Suprapubic skin (tissue), 4 donors: ENCODE measurements at places on chromosomes 6 and 20.

DNA sequence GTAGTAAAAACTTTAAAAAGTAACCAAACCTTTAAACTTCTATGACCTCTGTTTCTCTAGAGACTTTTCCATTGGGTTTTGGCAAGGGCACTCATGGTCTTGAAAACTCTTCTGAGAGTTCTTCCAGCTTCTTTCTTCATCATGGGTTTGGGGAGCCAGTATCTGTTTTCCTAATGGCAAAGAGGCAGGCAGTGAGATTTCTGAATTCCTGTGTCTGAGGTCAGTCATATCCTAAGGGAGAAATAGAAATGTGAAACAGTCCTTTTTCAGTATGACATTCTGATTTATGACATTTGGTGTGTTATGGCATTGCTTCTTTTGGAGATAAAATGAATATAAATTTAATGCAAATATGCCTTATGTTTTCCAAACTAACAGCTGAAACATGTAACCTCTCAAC, 518.5 kb upstream of the MARCKS start:
- no peak for DNase-seq

DNA sequence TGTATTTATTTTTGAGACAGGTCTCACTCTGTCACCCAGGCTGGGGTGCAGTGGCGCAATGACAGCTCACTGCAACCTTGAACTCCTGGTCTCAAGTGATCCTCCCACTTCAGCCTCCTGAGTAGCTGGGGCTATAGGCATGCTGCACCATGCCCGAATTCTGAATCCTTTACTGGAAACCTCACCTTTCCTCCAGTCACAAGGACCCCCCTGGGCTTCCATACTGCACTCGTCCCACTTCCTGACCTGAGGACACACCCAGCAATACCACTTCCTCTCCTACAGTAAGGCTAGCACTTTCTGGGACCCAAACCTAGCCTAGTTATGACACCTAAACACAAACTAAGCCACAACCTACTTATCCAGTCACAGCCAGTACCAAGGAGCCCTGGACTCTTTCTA, 68.2 kb downstream of the FAM217A start:
- DNase-seq = no peak

DNA sequence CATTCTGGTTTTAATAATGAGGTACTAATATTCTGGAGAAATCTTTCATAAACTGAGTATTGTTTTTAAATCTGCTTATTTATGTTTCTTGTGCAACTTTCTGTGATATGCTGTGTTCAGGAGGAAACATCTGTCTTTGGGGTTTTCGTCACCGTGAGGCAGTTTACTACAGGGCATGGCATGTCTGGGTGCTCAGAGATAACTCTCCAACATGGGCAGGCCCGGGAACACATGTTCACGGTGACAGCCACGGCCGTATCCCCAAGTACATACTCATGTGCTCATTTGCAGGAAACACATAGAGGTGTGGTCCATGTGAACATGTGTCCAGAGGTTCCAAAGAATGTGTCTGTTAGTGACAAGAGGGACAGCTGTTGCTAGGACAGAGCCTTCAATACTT, 62.1 kb upstream of the CNKSR3 start:
- no peak for DNase-seq

DNA sequence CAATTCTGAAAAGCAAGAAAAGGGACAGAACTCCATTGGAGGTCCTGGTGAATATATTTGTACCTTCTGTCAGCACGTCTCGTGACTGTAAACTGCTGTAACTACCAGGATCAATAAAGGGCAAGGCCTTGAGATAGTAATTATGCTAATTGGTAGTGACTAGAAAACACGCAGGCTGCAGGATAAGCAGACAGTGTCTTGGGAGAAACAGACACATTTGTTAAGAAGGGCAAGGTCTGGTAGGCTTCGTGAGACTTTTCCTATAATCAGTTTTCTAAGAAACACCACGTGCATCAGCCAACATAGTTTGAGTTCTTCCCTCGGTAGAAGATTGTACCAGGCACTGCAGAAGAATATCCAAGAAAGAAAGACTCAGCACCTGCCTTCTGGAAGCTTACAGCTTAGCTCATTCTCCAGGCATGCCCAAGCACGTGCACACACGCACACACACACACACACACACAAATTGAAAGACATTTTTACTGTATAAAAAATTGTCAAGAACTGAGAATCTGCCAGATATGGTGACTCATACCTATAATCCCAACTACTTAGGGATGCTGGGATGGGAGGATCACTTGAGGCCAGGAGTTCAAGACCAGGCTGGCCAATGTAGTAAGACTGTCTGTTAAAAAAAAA, 167.0 kb upstream of the SASH1 start:
- DNase-seq = no peak

GRCh38 chr6:158834675-158835385, 15.7 kb upstream of the EZR start:
- no peak for DNase-seq

DNA sequence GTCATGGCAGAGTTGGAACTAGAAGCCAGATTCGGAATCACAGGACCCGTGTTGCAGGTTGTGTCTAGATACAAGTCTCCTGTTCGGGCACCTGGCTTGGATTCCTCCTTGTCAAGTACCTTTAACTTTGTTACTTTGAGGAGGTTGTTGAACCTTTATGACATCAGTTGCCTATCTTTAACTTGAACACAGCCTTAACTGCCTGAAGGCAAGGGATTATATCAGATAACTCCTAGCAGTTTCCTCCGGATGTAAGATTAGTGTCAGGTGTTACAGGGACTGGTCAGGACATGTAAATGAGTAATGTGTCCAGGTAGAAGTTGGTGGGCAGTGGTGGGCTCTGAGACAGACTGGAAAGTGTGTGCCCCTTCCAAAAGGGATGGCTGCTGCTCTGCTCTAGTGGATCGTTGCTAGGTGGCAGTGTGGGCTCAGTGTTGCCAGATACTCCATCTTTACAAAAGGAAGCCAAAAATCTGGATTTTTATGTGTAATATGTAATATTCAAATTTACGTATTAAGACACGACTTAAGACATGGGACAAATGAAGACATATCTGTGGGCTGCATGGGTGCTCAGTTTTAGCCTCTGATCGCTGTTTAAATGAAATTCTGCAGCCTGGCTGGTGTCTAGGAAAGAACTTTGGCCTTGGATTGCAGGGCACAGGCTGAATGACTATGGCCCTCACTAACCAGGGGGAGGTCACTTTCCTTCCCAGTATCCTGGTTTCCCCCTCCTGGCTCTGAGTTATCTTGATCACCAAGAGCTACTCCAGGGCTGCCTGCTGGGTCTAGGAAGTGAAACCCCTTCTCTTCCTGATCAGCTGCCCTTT, 27.1 kb downstream of the CHMP4B start:
- DNase-seq = no peak

- no peak for DNase-seq
Measured at GRCh38 chr6:12608874-12609273, 107.7 kb upstream of the PHACTR1 start.

GRCh38 chr20:6070829-6071695, 17.2 kb upstream of the LRRN4 start:
- DNase-seq = no peak

- no peak for DNase-seq
Measured at GRCh38 chr20:44171775-44172571, 15.0 kb downstream of the JPH2 start.

- no peak for DNase-seq
Measured at GRCh38 chr6:77318256-77318655, 145.0 kb downstream of the HTR1B start.

DNA sequence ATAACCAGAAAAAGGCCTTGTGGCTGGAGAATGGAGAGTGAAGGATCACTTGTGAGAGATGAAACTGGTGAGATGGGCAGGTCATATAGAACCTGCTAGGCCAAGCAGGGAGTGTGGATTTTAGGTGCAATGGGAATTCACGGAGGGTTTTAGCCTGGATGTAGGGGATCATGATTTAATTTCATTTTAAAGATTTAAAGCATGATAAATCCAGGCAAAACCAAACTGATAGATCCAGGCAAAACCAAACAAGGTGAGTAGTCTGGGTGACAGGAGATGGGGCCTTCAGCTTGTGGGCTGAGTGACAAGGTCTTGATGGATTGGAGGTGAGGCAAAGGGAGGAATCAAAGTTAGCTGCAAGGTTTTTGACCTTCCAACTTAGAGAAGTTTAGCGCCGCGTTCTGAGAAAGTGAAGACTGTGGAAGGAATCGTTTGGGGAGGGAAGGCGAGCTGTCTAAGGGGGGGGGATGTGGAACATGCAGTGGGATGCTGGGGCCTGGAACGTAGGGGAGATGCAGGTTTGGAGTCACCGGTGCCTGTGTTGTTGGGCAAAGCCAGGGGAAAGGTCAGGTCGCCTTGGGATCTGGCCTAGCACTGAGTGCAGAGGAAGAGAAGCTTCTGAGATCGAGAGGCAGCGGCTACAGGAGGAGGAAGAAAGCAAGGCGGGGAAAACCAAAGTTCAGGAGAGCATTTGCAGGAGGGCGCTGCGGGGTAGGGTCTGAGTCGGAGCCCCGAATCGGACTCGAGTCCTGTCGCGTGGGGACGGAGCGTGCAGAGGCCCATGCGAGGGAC, 1.3 kb upstream of the PLCG1 start:
- DNase-seq = peak; percentile 84

GRCh38 chr6:137870308-137870644, 3.2 kb downstream of the TNFAIP3 start:
- no peak for DNase-seq

- DNase-seq = no peak
Measured at GRCh38 chr6:11754625-11755271, 23.9 kb downstream of the ADTRP start.

DNA sequence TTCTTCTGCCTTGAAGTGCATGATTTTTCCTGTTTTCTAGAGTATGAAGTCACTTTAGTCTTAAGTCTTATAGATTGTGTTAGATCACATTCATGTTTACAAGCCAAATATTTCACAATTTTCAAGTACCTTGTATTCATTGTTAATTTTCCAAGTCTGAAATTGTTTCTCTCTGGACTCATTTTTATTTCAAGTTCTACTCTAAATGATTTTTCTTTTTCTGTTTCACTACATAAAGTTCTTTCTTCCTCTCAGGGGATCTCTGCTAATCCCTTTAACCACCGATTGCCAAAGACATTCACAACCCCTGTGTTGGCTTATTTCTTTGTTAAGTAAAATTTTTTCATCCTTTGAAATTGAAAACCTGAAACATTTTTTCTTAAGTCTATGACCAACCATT, 805.7 kb downstream of the KIF16B start:
- no peak for DNase-seq

GRCh38 chr6:36702656-36703055, 5.0 kb downstream of the RAB44 start:
- DNase-seq = no peak

DNA sequence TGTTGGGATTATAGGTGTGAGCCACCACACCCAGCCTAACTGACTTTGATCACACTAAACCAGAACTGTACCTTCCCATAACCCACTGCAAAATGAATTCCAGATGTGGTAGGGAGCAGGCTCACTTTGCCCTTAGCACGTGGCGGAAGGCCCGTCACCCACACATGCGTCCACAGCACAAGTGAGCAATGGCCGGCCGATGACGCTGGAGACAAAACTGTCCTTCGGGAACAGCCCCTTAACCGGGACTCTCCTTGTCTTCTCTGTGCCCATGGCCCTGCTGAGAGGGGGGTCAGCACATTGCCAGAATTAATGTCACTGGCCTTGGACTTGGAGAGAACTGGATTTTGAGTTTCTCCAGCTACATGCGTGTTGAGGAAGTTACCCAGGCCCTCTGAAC, 107.2 kb downstream of the TOX2 start:
- DNase-seq = no peak

DNA sequence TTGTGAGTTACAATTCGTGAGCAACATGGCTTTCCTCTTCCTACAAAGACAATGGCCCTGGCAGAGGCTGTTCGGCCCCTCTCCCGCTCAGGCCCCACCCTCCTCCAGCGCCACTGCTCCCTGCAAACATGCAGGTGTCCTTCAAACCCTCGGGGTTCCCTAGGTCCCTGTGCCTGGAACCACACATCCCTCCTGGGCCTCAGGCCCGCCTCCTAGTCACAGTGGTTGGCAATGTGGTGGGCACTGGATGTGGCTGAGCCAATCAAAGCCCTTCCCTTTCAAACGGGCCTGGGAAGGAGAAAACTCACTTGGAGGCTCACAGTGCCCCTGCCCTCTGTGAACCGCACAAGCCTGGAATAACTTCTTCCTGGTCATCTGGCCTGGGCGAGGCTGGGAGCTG, 147.2 kb downstream of the TFAP2C start:
- no peak for DNase-seq

- no peak for DNase-seq
Measured at GRCh38 chr6:24410622-24411021, 7.9 kb downstream of the MRS2 start.

- no peak for DNase-seq
Measured at GRCh38 chr6:137316626-137317025, 97.4 kb upstream of the IFNGR1 start.

DNA sequence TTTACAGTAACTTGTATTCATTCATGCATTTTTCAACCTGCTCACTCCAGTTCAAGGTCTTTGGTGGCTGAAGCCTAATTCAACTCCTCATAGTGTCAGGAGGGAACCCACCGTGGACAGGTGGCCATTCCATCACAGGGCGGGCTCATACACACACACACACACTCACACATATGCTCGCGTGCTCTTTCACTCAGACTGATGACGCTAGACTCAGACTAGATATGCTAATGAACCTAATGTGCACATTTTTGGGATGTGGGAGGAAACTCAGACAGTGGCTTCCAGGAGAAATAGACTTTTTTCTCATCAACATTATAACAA, 56.7 kb downstream of the TRIM27 start:
- no peak for DNase-seq

GRCh38 chr6:30882759-30883684, 1.3 kb upstream of the DDR1 start:
- DNase-seq = no peak

GRCh38 chr6:157079771-157080170, 243.5 kb downstream of the TMEM242 start:
- DNase-seq = no peak

DNA sequence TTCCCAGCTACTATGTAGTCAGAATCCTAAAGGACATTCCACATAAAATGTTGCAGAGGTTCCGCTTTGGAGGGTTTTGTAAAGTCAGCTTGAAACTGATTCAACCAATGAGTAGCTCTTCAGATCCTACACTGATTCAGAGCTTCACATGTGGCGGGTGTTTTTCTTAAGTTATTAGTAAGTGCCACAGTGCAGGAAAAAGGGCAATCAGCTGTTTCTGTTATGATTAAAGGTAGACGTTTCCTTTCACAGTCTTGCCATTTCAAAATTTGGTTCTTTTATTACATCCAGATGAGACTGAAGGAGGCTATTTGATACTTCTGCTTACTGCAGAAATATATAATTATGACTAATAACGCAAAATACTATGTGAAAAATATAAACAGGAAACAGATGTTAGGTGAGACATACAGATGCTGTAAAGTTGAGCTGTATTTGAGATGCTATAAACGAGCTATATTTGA, 443.9 kb downstream of the CDKAL1 start:
- no peak for DNase-seq

GRCh38 chr20:43530321-43531090, 23.0 kb downstream of the L3MBTL1 start:
- DNase-seq = no peak
